H9 (cell line): ENCODE measurements at places on chromosomes 6 and 20. TPM values are rescaled to one million over a fixed set of nuclear protein-coding genes. Genes with fewer than 3 reads are reported as not detected.

DNA sequence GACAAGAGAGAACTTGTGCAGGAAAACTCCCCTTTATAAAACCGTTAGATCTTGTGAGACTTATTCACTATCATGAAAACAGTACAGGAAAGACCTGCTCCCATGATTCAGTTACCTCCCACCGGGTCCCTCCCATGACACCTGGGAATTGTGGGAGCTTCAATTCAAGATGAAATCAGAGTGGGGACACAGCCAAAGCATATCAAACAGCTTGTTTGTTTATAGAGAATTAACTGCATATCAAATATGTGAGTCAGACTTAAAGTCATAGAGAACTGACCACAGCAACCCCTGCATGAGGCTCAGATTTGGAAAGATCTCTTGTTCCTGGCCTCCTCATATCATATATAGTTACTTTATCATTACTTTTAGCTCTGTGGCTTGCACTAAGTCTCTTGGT, 29.1 kb upstream of the HDAC2 start:
- H3K36me3 ChIP-seq, result peaks cover 4% of the 10 kb centered on the region
- no peak for DNase-seq
- peaks cover 4% of the 10 kb centered on the region; the same call in 1 of the 2 replicates for H3K4me1 ChIP-seq
- H3K27ac ChIP-seq, result no peak overlapping the region

GRCh38 chr6:152124429-152125074, 317.1 kb downstream of the ESR1 start:
- H3K4me3 ChIP-seq, result no peak overlapping the region
- H3K4me1 ChIP-seq, result no peaks in the 10 kb centered on the region
- H3K27ac ChIP-seq, result no peak overlapping the region

- no peaks in the 10 kb centered on the region for H3K27me3 ChIP-seq
- H3K4me1 ChIP-seq, result no peaks in the 10 kb centered on the region
- peak overlapping the region; percentile 72 for H3K4me3 ChIP-seq
- no peak overlapping the region for H3K27ac ChIP-seq
- no peaks in the 10 kb centered on the region for H3K36me3 ChIP-seq
- peak; percentile 93 for DNase-seq
Measured at GRCh38 chr6:100228834-100229441, 234.9 kb upstream of the MCHR2 start.

- H3K27me3 ChIP-seq, result no peaks in the 10 kb centered on the region; the same call in 1 of the 2 replicates
- H3K4me3 ChIP-seq, result no peak overlapping the region
- peaks cover under 1% of the 10 kb centered on the region; the same call in 1 of the 2 replicates for H3K36me3 ChIP-seq
- no peak for DNase-seq
Measured at GRCh38 chr20:17936286-17936760, 32.3 kb downstream of the SNX5 start.

DNA sequence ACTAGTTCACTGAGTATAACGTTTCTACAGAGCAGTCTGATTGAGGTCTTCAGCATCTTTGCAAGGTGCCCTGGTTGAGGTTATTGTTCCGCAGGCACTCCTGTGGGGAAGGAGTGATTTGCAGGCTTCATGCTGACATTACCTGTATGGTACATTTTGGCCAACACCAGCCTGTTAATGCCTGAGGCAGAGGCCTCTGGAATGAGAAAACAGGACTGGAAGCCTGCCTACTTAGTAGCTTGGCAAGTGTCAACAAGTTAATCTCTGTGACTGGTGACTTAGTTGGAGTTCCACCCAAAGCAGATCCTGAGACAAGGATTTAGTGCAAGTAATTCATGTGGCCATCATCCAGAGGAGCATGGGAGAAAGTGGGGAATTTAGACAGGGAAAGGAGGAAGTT, 24.6 kb downstream of the MAS1 start:
- no peaks in the 10 kb centered on the region for H3K36me3 ChIP-seq
- no peak for DNase-seq
- H3K27ac ChIP-seq, result no peak overlapping the region
- H3K4me3 ChIP-seq, result no peak overlapping the region
- no peaks in the 10 kb centered on the region for H3K4me1 ChIP-seq

GRCh38 chr20:53223626-53224172, 251.5 kb downstream of the TSHZ2 start:
- H3K27me3 ChIP-seq, result no peaks in the 10 kb centered on the region
- no peak overlapping the region for H3K27ac ChIP-seq
- H3K36me3 ChIP-seq, result peaks cover 13% of the 10 kb centered on the region
- H3K4me1 ChIP-seq, result peaks cover 2% of the 10 kb centered on the region; the same call in 1 of the 2 replicates

DNA sequence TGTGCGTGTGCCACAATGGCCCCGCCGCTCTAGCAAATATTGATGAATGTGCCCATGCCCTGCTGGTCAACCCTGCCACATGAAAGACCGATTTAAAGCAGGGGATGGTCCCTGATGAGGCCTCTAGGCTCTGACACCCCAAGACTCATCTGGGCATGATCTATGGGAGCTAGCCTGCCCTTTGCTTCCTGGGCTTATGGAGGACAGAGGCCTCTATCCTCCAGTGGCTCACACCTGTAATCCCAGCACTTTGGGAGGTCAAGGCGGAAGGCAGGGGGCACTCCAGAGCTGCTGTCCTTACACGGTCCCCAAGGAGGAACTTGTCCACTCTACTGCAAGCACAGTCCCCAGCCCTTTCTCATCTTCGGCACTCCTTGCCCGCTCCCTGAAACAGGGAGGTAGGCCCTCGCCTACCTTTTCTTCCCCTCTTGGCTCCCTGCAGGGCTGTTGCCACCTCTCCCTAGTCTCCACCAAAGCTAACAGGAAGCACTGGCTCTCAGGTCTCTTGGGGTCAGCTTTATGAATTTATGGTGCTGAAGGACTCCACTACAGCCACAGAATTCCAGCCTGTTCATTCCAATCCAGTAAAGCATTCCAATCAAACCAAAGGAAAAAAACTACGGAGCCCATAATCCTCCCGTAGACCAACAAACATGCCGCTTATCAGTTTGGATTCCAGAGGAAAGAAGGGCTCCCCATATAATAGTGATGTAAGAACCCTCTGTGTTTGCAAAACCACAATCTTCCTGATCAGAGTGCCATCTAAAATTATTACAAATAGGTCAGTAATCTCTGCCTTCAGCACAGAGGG, 48.7 kb upstream of the FOXQ1 start:
- no peaks in the 10 kb centered on the region for H3K36me3 ChIP-seq
- H3K4me3 ChIP-seq, result no peak overlapping the region
- peaks cover 4% of the 10 kb centered on the region; the same call in 1 of the 2 replicates for H3K4me1 ChIP-seq
- no peak overlapping the region for H3K27ac ChIP-seq
- H3K27me3 ChIP-seq, result no peaks in the 10 kb centered on the region

- no peak for DNase-seq
- H3K4me1 ChIP-seq, result no peaks in the 10 kb centered on the region
- no peaks in the 10 kb centered on the region for H3K27me3 ChIP-seq
- no peak overlapping the region for H3K27ac ChIP-seq
- no peak overlapping the region for H3K4me3 ChIP-seq
- H3K36me3 ChIP-seq, result no peaks in the 10 kb centered on the region
Measured at GRCh38 chr6:11473008-11473740, 64.4 kb upstream of the TMEM170B start.

GRCh38 chr20:46811224-46812084, 83.2 kb upstream of the EYA2 start:
- no peaks in the 10 kb centered on the region for H3K36me3 ChIP-seq
- no peak overlapping the region for H3K4me3 ChIP-seq
- DNase-seq, result no peak
- no peaks in the 10 kb centered on the region for H3K4me1 ChIP-seq

- H3K4me1 ChIP-seq, result peaks cover 7% of the 10 kb centered on the region; the same call in 1 of the 2 replicates
- H3K27me3 ChIP-seq, result no peaks in the 10 kb centered on the region
- no peak for DNase-seq
- no peak overlapping the region for H3K4me3 ChIP-seq
- peaks cover 1% of the 10 kb centered on the region; the same call in 2 of the 3 replicates for H3K36me3 ChIP-seq
Measured at GRCh38 chr6:154341871-154342270, 14.7 kb downstream of the IPCEF1 start.

DNA sequence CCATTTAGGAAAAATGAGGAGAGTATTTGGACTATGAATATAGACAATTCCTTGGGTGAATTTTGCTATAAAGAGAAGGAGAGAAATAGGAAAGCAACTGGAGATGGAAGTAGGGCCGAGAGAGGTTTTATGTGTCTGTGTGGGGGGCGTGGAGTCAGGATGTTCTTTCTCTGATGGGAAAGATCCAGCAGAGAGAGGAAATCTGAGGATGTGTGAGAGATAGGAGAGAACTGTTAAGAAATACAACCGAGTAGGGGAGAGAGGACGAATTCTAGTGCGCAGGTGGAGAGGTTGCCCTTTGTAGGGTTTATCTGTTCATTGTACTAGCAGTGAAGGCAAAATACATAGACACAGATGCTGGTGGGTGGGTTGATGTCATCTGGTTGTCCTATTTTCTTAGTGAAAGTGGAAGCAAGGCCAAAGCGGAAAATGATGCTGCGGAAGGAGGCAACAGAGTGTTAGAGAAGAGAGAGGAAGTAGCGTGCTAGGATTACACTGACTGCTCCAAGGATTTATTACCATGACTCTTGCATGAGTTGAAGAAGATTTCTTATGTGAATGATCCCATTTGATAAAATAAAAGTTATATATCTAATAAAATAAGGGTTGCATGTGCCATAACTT, 57.7 kb downstream of the CLVS2 start:
- no peaks in the 10 kb centered on the region for H3K36me3 ChIP-seq
- no peaks in the 10 kb centered on the region for H3K27me3 ChIP-seq
- no peak overlapping the region for H3K4me3 ChIP-seq
- no peak overlapping the region for H3K27ac ChIP-seq

GRCh38 chr6:138691595-138692057, 81.9 kb upstream of the CCDC28A start:
- peaks cover 2% of the 10 kb centered on the region; the same call in 1 of the 3 replicates for H3K36me3 ChIP-seq
- peak overlapping the region; percentile 94 for H3K4me3 ChIP-seq
- no peaks in the 10 kb centered on the region; the same call in 1 of the 2 replicates for H3K27me3 ChIP-seq
- H3K4me1 ChIP-seq, result no peaks in the 10 kb centered on the region; the same call in 1 of the 2 replicates

DNA sequence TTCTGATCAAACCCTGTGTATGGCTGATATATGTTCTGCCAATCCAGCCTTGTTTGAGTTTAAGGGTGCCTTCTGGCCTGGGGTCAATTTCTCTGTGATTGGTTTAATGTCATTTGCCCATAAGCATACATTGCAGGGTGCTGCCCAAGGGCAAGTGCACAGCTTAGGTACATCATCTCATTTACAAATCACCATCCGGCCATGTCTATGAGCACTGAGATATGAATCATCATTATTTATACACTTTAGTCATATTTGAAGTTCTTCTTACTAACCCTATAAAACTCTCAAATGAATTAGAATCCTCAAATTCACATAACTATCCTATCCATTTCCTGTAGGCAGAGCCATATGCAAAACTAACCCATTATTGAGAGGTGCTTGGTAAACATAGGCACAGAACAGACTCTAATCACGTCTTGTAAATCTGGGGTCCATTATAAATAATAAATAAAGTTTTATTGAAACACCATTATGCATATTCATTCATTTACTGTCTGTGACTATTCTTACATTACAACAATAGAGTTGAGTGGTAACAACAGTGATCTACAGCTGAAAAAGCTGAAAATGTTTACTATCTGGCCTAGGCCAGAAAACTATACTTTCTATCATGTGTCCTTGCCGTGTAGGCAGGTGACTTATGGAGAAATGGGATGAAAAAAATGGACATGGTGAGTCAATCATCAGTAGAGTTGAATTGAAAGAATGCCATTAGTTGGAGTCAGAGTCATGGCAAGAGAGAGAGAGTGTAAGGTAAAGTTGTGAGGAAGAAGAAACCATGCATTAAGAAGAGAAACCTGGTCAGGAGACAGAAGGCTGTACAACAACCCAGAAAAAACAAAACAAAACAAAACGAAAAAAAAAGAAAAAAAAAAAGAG, 25.0 kb downstream of the KCNQ5 start:
- H3K27me3 ChIP-seq, result no peaks in the 10 kb centered on the region
- H3K36me3 ChIP-seq, result no peaks in the 10 kb centered on the region
- no peak overlapping the region for H3K4me3 ChIP-seq
- no peak overlapping the region for H3K27ac ChIP-seq
- no peaks in the 10 kb centered on the region; the same call in 1 of the 2 replicates for H3K4me1 ChIP-seq

DNA sequence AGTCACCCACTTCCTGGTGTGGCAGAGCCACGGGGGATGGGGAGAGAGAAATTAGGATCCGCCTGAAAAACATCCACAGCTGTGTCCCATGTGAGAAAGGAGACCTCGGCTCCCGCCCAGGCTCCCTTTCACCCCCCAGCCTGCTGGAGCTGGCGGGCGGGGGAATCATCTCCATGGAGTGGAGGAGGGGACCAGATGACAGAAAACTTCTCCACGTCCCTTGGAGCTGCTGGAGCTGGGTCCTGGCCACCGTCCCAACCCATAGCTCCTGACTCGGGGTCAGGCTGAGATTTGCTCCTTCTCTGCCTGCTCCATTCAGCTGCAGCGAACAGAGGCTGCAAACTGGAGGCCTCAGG, 113.8 kb downstream of the CEBPB start:
- no peaks in the 10 kb centered on the region for H3K27me3 ChIP-seq
- peak; percentile 17 for DNase-seq
- H3K27ac ChIP-seq, result no peak overlapping the region
- H3K4me3 ChIP-seq, result no peak overlapping the region
- peaks cover 5% of the 10 kb centered on the region for H3K4me1 ChIP-seq
- no peaks in the 10 kb centered on the region for H3K36me3 ChIP-seq

GRCh38 chr6:170088582-170088955, 202.3 kb downstream of the DLL1 start:
- no peaks in the 10 kb centered on the region for H3K27me3 ChIP-seq
- H3K4me1 ChIP-seq, result no peaks in the 10 kb centered on the region
- H3K36me3 ChIP-seq, result no peaks in the 10 kb centered on the region
- no peak for DNase-seq

DNA sequence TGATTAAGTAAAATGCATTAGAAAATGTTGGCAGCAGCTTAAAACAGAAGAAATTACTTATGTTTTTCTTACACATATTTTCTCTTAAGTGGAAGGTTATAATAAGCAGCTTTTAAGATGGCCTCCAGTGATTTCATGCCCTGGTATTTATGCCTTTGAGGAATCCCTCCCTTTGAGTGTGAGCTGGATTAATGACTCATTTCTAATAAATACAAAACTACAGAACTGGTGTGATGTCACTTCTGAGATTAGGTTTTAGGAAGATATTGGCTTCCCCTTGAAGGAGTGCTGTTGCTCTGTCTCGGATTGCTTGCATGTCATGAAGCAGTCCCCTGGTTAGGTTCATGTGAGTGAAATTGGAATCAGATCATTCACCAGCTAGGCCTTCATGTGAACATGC, 143.2 kb upstream of the EPHA7 start:
- DNase-seq, result no peak
- no peak overlapping the region for H3K4me3 ChIP-seq
- H3K4me1 ChIP-seq, result no peaks in the 10 kb centered on the region
- no peaks in the 10 kb centered on the region for H3K36me3 ChIP-seq

- no peaks in the 10 kb centered on the region for H3K27me3 ChIP-seq
- no peak for DNase-seq
- peaks cover 25% of the 10 kb centered on the region for H3K4me1 ChIP-seq
Measured at GRCh38 chr6:52539607-52540006, 37.3 kb downstream of the TRAM2 start.

GRCh38 chr6:119524410-119524809, 174.8 kb upstream of the MAN1A1 start:
- no peak overlapping the region for H3K4me3 ChIP-seq
- H3K27ac ChIP-seq, result no peak overlapping the region
- no peaks in the 10 kb centered on the region for H3K27me3 ChIP-seq

The LST1 gene
- total RNA-seq, result not detected in 2 replicates

The DAAM2 gene
- total RNA-seq, result 1.0 and 1.1 TPM in 2 replicates

The KLHDC3 gene
- total RNA-seq, result 146 TPM in 2 replicates

The CST2 gene
- not detected in 2 replicates for total RNA-seq

The MUC21 gene
- not detected in 2 replicates for total RNA-seq

The TBXT gene
- 0.31 and 0.48 TPM in 2 replicates for total RNA-seq

The HLA-DRA gene
- total RNA-seq, result 2.8 and 3.1 TPM in 2 replicates

The SOX4 gene
- total RNA-seq, result 108 and 112 TPM in 2 replicates

The NKX2-4 gene
- total RNA-seq, result 0.13 and 0.15 TPM in 2 replicates

The TTBK1 gene
- 1.3 and 1.6 TPM in 2 replicates for total RNA-seq
